Lung (tissue), 17 donors: ENCODE measurements at places on chromosomes 12 and 14. TPM values are rescaled to one million over a fixed set of nuclear protein-coding genes. Genes with fewer than 3 reads are reported as not detected.

DNA sequence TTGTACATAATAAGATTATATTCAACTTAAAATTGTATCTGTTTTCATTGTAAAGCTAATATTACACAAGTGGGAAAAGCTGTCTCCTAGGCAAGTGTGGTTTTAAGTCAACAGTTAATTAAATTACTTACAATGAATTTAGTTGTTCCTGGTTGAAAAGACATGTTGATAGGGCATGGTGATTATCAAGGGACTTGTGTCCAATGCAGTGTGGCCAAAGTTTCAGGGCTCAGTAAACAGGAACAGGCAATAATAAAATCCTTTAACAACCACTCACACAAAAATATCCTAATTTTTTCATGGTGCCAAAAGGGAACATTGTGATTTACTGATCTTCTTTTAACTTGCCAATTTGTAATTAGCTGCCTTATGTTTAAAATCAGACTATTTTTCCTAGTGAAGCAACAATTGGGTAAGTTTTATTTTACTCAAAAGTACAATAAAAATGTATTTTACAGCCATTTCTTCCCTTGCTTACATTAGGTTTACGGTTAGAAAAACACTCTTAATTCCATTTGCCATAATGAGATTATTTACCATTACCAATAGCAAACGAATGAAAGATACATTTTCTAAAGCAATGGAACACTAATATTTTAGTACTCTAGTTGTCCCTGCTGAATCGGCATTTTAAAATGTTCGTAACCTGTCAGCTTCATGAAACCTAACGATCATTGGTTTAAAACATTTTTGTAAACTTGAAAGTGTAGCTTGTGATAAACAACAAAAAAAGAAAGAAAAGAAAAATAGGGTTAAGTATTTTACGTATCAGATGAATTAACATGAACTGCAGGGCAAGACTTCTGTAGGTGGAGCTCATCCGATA, 1.8 kb upstream of the WNK1 start:
- H3K4me3 ChIP-seq: no peak overlapping the region
- DNase-seq: peak; percentile 39
- peak overlapping the region; percentile 80 for H3K27ac ChIP-seq
- no peaks in the 10 kb centered on the region for H3K36me3 ChIP-seq
- peaks cover 3% of the 10 kb centered on the region for H3K4me1 ChIP-seq
- no peaks in the 10 kb centered on the region for H3K27me3 ChIP-seq

TMTC2 gene
- 77.1 TPM for total RNA-seq

GRCh38 chr12:130251236-130251780, 86.4 kb upstream of the PIWIL1 start:
- H3K36me3 ChIP-seq: no peaks in the 10 kb centered on the region
- H3K27ac ChIP-seq: no peak overlapping the region
- DNase-seq: no peak
- no peaks in the 10 kb centered on the region for H3K4me1 ChIP-seq

TAS2R42 gene
- total RNA-seq: not detected

SCYL2 gene
- total RNA-seq: 34.2 TPM

DNA sequence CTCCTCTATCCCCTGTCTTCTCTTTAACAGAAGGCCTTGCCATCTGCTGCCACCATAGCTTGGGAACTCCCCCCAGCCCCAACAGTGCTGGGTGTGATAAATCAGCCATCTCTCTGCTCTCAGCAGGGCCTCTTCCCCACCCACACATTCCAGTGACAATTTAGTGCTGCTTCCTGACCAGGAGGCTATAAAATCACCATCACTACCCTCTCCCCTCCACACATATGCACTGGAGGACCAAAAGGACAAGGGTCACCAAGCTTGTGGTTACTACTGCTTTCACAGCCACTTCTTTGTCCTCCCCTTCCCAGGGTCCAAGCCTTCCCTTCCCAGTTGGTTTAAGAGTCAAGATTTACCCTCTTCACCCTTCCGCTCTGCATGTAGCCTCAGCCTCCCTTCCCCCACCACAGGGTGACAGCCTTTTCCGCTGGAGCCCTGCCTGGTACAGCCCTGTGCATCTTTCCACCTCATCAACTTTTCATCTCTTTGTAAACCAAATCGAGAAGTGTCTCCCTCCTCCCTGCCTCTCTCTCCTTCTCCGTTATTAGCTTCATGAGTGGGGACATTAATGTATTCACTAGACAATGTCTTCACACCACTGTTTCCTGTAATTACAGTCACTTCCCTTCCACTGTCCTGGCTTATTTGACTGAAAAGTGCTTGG, 9.4 kb downstream of the PSMB5 start:
- no peak overlapping the region for H3K4me3 ChIP-seq
- no peaks in the 10 kb centered on the region for H3K27me3 ChIP-seq
- H3K27ac ChIP-seq: no peak overlapping the region
- DNase-seq: peak; percentile 31
- H3K36me3 ChIP-seq: peaks cover 13% of the 10 kb centered on the region

NOS1 gene
- 0.80 TPM for total RNA-seq

NANOG gene
- 0.49 TPM for total RNA-seq

DNA sequence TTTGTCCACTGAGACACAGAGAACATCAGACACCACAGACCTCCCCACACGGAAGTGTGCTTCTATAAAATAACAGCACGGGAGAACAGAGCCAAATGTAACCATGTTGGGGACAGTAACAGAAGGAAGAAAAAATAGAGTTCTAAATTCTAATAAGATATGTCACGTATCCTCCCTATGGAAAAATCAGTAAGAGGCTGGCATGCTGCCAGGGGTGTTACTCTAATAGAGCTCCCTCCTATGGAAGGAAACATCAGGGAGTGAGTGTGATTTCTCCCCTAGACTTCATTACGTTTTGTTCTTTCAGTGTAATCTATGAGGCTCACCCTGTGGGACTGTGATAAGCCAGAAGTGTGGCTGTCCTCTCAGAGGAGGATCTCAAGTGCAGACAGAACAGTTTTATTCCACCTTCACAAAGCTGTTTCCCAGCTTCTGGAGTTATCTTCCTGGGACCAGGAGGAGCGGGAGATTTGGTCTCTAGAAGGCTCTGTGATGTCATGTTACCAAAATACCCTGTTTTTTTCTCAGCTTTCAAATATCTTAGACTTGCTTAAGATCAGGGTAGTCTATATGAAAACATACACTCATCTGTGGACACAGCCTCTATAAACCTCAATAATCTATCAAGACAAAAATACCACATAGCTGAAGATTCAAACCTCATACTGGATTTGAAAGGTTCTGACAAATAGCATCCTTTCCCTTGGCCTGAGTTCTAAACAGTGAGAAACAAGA, 69.3 kb downstream of the ZFC3H1 start:
- no peaks in the 10 kb centered on the region for H3K4me1 ChIP-seq
- H3K36me3 ChIP-seq: no peaks in the 10 kb centered on the region
- H3K4me3 ChIP-seq: no peak overlapping the region
- H3K27ac ChIP-seq: no peak overlapping the region
- peak; percentile 19 for DNase-seq

METTL25 gene
- 10.5 TPM for total RNA-seq

TPPP2 gene
- total RNA-seq: 0.65 TPM

LRTM2 gene
- total RNA-seq: not detected

DNA sequence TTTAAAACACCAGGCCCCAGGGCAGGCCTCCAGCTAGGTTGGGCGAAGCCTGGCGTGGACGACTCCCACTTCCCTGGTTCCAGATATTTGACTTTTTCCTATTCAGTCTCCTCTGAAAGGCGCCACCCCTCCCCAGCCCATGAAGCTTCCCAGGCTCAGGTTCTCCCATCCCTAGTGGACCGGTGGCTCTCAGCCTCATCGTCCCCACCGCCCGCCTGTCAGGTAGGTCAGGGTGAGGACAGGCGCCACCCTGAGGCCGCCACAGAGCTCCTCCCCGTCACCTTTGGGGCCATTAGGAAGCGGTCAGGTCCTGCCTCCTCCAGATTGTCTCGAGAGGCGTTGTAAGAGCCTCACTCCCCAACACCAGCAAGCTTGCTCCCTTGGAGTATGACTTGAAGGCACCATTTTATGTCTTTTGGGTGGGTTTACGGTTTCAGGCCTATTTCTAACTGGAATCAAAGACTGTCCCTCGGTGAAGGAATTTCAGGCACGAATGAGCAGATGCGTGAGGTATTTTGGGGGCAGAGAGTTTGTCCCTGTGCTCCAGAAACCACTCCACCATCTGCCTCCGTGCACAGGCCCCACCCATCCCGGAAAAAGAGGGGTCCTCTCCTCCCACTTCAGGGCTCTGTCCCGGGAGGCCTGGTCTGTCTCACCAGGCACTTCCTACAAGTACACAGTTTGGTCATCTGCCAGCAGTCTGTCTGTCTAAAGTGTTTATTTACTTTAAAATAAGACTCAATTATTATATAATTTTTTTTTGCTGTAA, 55.6 kb downstream of the TSPAN9 start:
- no peak overlapping the region for H3K4me3 ChIP-seq
- H3K27ac ChIP-seq: peak overlapping the region; percentile 60
- H3K36me3 ChIP-seq: no peaks in the 10 kb centered on the region
- peaks cover 26% of the 10 kb centered on the region for H3K4me1 ChIP-seq

CEP170B gene
- 50.3 TPM for total RNA-seq

GRCh38 chr12:132324841-132325732, 4.3 kb downstream of the GALNT9 start:
- no peak for DNase-seq
- no peak overlapping the region for H3K27ac ChIP-seq
- no peaks in the 10 kb centered on the region for H3K36me3 ChIP-seq
- H3K27me3 ChIP-seq: peaks cover 9% of the 10 kb centered on the region
- peaks cover 9% of the 10 kb centered on the region for H3K4me1 ChIP-seq
- no peak overlapping the region for H3K4me3 ChIP-seq

DNA sequence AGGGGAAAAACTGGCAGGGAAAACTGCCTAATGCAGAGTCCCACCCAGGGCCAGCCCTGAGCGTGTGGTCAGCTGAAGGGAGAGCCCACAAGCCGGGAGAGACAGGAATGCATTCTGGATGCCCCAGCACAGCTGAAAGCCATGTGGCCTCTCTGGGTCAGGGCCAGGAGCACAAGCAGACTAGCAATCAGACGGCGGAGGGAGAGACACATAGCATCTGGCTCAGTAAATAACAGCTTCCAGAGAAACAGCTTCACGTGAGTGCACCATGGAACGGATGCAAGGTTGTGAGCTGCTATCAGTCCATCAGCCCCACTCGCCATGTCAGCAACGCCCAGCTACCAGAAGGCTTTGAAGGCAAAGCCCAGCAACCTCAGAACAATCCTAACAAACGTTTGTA, 28.2 kb upstream of the TMEM106C start:
- no peak overlapping the region for H3K4me3 ChIP-seq
- no peaks in the 10 kb centered on the region for H3K27me3 ChIP-seq
- peak; percentile 90 for DNase-seq
- no peaks in the 10 kb centered on the region for H3K36me3 ChIP-seq
- no peaks in the 10 kb centered on the region for H3K4me1 ChIP-seq

SETD1B gene
- total RNA-seq: 28.1 TPM

- DNase-seq: no peak
- H3K4me1 ChIP-seq: peaks cover 16% of the 10 kb centered on the region
- peaks cover 12% of the 10 kb centered on the region for H3K27me3 ChIP-seq
- no peak overlapping the region for H3K4me3 ChIP-seq
- H3K27ac ChIP-seq: no peak overlapping the region
- no peaks in the 10 kb centered on the region for H3K36me3 ChIP-seq
These were observed 3.4 kb downstream of the GALNT16 start for GRCh38 chr14:69263364-69263763.

TCL1B gene
- not detected for total RNA-seq

GRCh38 chr14:101123618-101124510, 220.3 kb upstream of the RTL1 start:
- H3K4me3 ChIP-seq: no peak overlapping the region
- no peak overlapping the region for H3K27ac ChIP-seq
- no peak for DNase-seq
- H3K27me3 ChIP-seq: peaks cover 3% of the 10 kb centered on the region

- H3K36me3 ChIP-seq: no peaks in the 10 kb centered on the region
- H3K27me3 ChIP-seq: no peaks in the 10 kb centered on the region
- no peak for DNase-seq
- no peak overlapping the region for H3K27ac ChIP-seq
- no peak overlapping the region for H3K4me3 ChIP-seq
These were observed 53.1 kb downstream of the CNTN1 start for GRCh38 chr12:40745386-40745785.

TAS2R19 gene
- 3.2 TPM for total RNA-seq

OAS1 gene
- 21.2 TPM for total RNA-seq

TAS2R8 gene
- not detected for total RNA-seq

DNA sequence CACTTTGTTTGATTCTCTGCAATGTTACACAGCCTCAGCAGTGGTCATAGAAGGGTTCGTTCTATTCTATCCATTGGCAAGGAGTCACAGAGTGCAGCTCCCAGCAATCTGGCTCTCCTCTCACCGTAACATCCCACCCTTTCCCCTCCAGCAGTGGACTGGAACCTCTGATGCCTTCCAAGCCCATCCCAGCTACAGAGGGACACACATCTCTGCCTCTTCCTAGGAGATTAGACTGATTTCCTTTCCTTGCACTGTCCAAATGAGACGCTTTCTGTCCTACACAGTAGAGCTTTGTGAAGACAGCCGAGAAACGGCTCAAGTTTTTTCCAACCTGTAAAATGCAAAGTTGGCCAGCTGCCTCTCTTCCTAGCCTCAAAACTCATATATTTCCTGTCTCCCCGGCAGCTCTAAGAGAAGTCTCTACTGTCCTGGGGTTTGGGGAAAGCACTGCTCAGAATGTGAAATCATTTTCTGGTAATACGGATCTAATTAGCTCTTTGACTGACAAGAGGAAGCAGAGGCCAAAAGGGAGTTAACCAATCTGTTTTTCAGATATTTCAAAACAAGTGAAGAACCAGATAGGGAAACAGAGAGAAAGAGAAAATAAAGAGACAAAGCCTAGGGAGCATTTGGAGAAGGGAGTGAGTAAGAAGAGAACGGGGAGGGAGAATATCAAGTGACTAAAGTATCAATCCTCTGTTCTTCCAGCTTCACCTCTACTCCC, 516 bp downstream of the NINJ2 start:
- H3K27ac ChIP-seq: no peak overlapping the region
- H3K36me3 ChIP-seq: no peaks in the 10 kb centered on the region
- no peak for DNase-seq
- no peaks in the 10 kb centered on the region for H3K27me3 ChIP-seq
- H3K4me1 ChIP-seq: peaks cover 7% of the 10 kb centered on the region

- no peaks in the 10 kb centered on the region for H3K27me3 ChIP-seq
- no peak for DNase-seq
- H3K27ac ChIP-seq: no peak overlapping the region
- no peak overlapping the region for H3K4me3 ChIP-seq
- no peaks in the 10 kb centered on the region for H3K4me1 ChIP-seq
- H3K36me3 ChIP-seq: no peaks in the 10 kb centered on the region
These were observed 210.9 kb downstream of the LRFN5 start for GRCh38 chr14:41817626-41818025.

TOMM20L gene
- 0.74 TPM for total RNA-seq
